ENCODE measurements at places on chromosomes 7 and 10.

DNA sequence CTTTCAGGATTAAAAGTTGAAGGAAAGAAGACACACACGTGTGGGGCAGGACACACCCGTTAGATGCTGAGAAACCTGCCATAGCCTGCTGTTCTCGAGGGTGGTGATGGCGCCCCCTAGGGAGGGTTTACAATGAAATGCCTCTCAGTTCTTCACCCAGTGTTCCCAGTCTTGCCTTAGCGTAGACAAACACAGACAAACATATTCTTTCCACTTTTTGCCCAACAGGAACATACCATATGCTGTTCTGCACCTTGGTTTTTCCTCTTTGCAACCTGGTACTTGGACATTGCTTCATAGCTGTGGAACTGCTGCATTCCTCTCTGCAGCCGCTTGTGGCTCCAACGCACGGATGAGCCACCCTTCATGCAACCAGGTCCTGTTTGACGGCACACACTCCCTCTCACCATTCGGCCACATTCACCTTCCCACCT is 23.3 kb upstream of the HSPA12A start:
- no peak for DNase-seq

GRCh38 chr7:142603870-142604448 is 145.3 kb upstream of the PRSS1 start:
- DNase-seq = peak; percentile 70

GRCh38 chr10:4835494-4835918 is 9.5 kb downstream of the AKR1E2 start:
- DNase-seq = no peak

DNA sequence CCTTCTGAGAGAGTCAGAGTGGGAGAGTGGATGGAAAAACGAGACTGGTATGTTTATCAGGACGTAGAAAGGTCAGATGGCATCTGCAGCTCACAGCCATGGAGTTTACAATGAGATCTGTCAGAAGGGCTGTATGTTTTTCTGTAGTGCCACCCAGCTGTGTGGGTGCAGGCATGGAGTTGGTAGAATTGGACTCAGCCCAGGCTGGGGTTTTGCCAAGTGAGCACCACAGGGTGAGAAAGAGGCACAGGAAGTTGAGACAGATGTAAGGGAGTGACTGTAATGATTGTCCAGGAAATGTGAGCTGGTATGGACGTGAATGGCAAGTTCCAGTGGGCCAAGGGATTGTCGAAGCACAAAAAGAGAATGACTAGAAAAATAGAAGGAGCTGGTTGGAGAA is 9.1 kb upstream of the ZYX start:
- DNase-seq = no peak
